ENCODE measurements at places on chromosomes 2 and 18.

- no peak for DNase-seq
Observed at GRCh38 chr2:109523121-109523520, 90.6 kb downstream of the SEPTIN10 start.

DNA sequence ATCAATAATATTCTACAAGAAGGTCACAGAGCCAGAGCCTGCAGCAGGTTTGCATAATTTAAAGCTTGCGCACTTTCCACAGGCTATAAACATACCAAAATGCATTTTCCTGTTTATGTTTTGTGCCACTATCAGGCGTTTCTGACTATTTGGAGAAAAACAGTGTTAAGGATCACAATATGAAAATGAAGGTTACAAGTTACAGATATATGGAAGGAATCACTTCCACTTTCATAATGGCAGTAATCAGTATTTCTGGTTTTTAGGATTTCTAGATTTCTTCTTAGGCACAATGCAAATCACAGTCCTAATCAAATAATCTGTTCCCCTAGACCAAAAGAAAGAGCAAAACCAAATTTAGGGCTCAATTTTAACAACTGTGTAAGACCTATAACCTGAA is 279.5 kb downstream of the NBAS start:
- DNase-seq, result no peak

DNA sequence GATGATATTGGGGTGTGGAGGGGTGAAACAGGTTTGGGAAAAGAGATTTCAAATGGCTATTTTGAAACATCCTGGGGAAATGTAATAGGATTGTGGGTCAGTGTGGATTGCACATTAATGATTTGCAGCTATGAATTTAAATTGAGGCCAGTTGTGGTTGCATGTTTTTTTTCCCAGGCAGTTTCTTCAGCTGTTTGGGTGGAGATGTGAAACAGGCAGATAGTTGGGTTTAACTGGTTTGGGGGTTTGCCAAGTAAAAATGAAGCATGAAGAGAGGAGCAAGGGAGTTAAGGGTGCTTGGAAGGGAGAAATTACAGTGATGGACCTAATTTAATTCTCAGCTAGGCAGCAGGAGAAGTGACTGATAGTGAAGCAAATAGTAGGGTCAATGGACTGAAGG is 16.8 kb downstream of the GPD2 start:
- no peak for DNase-seq

GRCh38 chr2:225464346-225465025 is 65.0 kb downstream of the NYAP2 start:
- DNase-seq, result no peak

GRCh38 chr18:79199691-79200374 is 130.6 kb downstream of the ATP9B start:
- DNase-seq, result no peak

DNA sequence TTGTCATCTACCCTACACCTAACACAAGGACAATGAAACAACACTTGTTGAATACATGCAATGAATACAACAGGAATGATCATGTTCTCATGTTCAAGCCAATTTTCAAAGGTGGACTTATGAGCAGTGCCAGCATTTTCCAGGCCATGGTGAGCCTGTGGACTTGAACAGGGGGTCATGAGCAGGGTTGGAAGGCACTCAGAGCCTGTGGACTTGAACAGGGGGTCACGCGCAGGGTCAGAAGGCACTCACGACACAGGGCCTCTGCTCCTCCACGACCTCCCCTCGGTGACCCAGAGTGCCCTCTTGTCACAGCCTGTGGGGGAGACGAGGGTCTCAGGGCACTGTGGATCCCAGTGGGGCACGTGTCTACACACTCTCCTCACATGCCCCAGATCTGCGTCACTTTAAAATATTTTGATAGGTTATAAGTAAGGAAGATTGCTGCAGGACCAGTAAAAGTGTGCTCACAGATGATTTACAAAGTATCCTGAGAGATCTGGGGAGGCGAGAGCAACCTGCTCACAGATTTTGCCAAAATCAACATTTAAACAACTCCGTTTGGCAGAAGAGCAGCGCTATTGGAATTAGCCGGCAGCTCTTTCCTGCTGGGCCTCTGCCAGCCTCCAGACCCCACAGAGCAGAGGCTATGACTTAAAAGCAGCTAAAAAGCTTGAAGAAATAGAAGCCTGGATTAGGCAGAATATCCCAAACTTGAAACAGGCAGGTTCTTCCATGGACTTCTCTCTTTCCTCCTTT is 121.9 kb downstream of the TMEM18 start:
- no peak for DNase-seq

GRCh38 chr2:58130238-58130637 is 83.6 kb downstream of the VRK2 start:
- DNase-seq, result no peak

DNA sequence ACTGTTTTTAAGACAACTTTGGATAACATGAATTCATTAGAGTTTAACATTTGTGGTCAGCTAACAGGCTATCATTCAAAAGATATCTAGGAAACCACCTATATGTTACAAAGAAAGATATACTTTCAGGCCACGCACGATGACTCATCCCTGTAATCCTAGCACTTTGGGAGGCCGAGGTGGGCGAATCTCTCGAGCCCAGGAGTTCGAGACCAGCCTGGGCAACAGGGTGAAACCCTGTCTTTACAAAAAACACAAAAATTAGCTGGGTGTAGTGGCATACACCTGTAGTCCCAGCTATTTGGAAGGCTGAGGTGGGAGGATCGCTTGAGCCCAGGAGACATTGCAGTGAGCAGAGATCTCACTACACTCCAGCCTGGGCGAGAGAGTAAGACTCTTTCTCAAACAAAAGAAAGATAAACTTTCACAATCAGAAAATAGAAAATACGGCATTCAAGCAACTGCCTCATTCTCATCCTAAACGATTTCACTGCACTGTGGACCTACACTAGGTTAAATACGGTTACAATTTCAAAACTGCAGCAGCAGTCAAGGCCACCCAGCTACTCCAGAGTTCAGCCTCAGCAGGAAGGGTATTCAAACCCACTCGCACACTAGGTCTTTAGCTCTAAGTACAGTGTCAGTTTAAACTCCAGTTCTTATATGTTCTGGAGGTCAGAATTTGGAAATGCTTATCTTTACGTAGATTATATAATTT is 250.0 kb upstream of the SLC39A10 start:
- DNase-seq, result no peak

DNA sequence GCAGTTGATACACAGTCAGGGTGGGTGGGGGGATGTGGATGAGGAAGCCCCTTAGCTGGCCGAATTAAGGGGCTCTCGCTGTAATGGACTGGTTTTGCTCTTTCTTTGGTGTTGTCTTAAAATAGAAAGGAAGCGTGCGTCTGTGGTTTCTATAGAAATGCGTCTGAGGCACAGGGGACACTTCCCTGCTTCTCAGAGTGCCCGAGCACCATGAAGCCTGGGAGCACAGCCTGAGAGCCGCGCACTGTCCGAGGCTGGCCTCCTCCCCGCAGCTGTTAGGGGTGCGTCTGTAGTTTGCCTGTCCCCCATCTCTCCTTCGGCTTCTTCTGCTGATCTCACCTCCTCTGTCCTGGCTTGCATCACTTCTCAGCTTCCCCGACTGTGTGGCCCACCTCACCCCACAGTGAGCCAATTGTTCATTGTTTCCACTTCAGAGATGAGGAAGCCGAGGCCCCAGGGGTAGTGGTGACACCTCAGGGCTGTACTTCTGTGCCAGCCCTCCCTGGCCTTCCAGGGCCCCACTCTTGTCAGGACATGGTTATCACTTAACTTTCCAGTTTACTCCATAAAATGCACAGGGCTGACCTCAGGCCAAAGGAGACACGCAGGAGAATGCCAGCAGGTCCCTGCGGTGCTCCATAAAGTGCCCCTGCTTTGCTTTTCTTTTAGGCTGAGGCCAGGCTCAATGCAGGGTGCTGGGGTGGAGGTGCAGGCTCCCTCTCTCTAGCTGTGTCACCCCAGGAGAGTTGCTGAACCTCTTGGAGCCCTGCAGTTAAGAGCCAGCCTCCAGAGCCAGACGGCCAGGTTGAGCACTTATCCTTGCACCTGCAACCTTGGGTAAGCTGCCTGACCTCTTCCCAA is 210.6 kb downstream of the SEPTIN10 start:
- DNase-seq, result no peak

- no peak for DNase-seq
Observed at GRCh38 chr2:209340522-209340921, 83.3 kb upstream of the MAP2 start.

GRCh38 chr2:113198048-113198789 is 24.4 kb downstream of the PSD4 start:
- DNase-seq, result no peak

DNA sequence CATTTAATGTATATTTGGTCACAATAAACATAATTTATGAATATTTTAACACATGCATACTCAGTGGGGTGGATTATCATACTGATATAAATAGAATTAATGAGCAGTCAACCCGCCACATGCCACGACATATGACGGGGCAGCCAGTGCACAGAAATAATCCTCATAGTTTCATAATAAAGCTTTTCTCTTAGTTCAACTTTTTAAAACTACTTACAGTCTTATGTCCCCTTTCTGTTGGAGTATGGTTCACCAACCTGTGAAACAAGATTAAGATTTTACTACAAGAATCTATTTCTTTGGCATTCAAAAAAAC is 75.6 kb upstream of the ETAA1 start:
- no peak for DNase-seq

DNA sequence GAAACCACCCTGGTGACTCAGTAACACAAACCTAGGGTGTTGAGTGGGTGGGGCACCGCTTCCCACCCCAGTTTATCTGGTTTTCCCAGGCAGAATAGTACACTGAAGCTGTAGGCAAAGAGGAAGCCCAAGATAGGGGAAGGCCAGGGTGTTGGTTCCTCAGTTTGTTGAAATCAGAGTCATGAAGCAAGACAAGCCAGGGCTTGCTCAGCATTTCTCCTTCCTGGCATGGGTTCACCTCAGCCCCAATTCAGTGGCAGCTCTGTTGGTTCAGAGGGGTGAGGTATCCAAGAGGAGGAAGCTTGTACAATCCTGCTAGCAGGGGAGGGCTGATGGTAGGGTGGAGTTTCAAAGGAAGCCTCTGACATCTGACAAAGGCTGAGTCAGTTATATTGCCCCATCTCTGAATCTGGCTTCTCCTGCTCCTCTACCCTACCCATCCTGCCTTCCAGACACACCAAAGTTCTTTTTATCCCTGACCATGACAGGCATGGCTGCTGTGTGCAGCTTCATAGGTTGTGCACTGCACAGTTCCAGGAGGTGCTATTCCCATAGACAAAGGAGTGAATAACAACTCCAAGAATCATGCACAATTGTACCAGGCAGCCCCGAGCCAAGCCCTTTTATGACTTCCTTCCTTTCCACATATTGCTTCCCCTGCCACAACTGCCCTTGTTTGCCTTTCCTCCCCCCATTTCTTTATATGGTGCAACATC is 24.9 kb upstream of the RAB10 start:
- DNase-seq, result no peak

GRCh38 chr18:56285387-56286065 is 352.9 kb downstream of the TXNL1 start:
- DNase-seq, result no peak

DNA sequence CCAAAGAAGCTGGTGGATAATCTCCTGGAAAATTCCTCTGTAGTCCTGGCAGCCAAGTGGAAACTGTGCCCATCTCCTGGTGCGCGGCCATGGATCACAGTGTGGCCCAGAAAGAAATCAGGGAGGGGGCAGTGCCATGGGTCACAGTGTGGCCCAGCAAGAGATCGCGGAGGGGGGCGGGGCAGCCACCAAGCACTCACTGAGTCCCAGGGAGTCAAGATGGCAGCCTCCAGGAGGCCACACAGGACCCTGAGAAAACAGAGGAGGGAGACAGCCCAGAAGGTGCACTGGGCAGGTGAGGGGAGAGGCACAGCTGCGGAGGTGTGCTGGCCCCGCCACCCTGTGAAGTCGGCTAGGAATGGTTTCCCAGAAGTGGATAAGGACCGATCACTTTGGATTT is 8.1 kb upstream of the ATP6V1B1 start:
- no peak for DNase-seq

DNA sequence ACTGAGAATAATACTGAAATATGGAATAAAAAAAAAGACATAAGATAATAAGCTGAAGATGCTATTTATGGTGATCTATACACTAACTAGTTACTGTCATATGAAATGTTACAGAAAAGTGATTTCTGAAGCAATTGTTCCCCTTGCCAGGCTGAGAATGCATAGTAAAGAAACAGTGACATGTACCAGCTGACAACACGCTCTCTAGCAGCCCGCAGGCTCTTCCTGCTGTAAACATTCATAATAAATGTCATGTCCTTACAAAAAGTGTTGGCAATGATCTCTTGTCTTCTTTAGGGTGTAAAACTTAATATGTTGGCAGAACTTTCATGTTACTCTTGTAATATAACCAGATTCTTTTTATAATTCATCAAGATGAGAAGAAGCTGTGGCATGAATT is 1171.3 kb downstream of the DSC3 start:
- no peak for DNase-seq

GRCh38 chr2:55268907-55269644 is at the start of gene MTIF2:
Gene MTIF2 (minus strand): TSS chr2:55269231. CDS start chr2:55263858, 5,373 bp downstream.
- peak; percentile 86 for DNase-seq

GRCh38 chr2:202091476-202091875 is 18.4 kb downstream of the KIAA2012 start:
- no peak for DNase-seq

DNA sequence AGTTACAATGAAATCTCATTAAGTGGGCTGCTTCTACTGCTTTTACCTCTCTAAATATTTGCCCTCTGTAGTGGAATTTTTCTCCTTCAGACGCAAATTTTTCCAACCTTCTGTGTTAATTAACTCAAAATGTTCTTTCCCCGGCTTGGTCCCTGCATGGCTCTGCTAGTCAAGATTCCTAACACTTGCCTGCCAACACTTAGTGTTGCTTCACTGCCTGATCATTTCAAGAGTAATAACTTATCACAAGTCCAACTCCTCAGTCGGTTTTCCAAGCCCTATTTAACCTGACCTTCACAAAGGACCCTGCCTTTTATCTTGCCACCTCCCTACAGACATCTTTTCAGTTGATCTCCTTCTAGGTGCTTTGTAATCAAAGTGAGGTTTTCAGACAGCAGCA is 142.7 kb downstream of the HRH4 start:
- no peak for DNase-seq

DNA sequence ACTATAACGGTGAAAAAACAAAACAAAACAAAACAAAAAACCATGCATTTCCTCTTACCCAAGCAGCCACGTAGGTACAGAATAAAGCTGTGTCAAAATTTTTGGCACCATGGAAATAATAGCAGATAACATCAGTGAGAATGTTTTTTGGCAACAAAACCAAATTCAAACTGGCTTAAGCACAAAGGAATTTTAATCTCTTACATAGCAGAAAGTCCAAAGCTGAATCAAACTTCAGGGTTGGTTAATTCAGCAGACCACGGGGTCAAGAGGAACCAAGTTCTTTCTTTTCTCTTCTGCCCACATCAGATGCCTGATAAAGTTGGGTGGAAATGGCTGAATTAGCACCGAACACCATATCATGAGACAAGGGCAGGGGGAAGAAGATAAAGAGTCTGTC is 129.5 kb downstream of the PAX3 start:
- no peak for DNase-seq

DNA sequence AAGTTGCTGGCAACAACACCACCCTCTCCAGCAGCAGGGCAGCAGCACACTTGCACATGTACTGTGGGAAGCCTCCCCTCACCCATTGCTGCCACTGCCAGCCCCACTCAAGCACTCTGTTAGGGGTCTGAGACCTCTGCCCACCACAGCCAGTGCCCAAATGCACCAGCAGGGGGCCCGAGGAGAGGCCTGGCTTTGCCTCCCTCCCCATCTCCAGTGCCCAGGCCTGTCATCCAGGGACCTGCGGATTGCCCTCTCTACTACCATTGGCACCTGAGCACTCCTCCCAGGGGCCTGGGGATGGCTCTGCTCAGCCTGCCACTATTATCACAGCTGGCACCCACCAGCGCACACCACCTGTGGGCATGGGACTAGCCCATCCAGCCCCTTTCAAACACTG is 175.7 kb downstream of the PMAIP1 start:
- DNase-seq, result no peak

- no peak for DNase-seq
Observed at GRCh38 chr2:200185628-200186000, 120.9 kb upstream of the SPATS2L start.

Data from stimulated activated CD4-positive, alpha-beta T cell treated with anti-CD3 and anti-CD28 coated beads, Interleukin-4, amount 100 ng/mL, for 4 hours (primary cell).